ENCODE measurements at places on chromosomes 16 and 17.

DNA sequence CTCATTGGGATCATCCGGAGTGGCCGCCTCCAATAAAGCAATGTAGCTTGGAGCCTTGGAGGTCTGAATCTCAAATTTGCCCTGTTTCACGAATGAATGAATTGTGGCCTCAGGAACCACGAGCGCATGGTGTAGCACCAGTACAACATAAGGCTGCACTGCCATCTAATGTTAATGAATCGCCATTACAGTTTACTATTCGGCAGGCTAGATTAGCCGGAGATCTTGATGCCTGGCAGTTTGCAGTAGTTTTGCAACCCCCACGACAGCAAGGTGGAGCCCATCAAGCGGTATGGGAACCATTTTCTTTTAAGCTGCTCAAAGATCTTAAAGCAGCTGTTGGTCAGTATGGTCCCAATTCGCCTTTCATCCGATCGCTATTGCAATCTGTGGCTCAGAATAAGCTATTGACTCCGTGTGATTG lies 18.8 kb downstream of the ALOX15B start:
- no peak for DNase-seq

- DNase-seq = no peak
Observed at GRCh38 chr16:22123759-22124490, 31.6 kb downstream of the VWA3A start.

DNA sequence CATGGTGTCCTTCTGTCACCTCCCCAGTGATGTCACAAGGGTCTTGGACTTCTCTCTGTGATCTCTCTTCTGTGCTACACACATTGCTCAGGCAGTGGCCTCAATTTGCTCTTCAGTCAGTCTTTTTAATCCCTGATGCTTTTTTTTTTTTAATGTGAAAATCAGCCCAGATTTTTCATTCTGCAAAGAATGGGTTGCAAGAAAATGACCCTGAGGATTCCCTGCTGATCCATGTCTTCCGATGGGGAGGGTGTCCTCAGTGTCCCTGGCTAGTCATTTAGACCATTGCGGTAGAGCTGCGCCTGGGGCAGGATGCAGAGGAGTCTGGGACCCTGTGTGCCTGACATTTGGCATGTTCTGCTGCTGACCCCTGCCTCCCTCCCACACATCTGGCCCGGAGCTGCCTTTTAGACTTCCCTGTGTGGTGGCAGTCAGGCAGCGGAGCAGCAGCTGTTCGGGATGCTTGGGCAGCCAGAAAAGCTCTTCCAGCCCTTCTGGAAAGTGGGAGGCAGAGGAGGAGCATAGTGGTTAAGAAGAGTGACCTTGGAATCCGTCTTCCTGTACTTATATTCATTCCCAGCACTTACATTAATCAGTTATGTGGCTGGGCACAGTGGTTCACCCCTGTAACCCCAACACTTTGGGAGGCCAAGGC lies 12.3 kb downstream of the GPT2 start:
- no peak for DNase-seq

DNA sequence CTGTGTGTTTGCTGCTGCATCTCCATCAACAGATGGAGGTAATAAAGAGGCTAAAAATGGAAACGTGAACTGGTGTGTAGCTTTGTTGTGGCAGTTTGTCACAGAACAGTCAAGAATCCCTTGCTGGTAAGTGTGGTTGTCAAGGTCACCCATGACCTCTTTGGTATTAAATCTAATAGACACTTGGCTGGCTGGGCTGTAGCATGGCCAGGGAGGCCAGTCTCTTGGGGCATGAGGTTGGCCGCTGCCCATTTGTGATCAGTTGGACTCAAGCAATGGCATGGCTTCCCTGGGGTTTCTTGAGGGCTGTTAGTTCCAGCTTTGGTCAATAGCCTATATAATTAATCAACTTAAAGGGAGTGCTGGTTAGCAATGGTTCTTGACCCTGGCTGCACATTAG lies 14.8 kb upstream of the HS3ST2 start:
- DNase-seq = no peak

GRCh38 chr17:33421933-33422332 lies 128.8 kb upstream of the ASIC2 start:
- no peak for DNase-seq

GRCh38 chr16:49780433-49780832 lies 75.5 kb downstream of the ZNF423 start:
- DNase-seq = no peak

DNA sequence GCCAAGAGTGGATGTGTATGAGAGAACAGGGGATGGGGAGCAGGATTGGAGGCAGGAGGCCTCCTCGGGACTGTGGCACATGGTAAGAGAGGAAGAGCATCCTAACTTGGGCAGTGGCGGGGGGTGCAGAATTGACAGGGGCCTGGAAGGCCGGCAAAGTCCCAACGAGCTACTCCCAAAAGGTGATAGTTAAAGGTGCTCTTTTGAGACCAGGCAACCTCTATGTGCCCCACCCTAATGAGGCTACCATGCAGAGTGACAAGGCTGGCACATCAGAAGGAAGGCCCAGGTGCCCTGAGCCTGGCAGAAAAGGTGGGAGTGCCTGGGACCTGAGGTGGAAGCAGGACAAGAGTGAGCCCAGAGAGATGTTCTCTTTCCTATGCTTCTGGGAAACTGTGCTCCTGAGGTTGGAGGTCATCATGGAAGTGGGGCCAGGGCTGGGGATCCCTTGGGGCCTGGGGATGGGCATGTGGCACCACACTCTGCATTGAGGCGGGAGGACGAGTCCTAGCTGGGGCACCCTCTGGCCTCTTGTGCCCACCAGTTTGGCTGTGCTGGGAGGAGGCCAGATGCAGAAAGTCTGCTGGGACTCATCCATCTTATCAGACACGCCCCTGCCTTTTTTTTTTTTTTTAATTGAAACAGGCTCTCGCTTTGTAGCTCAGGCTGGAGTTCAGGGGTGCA lies 5.9 kb downstream of the RAB11FIP4 start:
- no peak for DNase-seq

DNA sequence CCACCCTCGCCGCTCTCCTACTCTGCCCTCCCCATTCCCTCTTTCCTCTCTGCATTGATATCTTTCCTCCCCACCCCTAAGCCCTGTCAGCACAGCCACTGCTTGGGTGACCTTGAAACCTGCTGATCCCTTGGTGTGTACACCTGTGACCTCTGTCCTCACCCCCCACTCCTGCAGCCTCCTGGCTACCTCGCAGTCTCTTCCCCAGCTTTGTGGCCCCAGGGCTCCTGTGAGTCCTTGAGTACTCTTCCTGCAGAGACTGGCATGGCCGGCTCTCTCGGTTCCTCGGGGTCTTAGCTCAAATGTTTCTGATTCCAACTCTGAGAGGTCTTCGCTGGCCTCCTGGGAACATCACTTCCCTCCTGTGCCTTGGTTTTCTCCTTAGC lies 31.7 kb downstream of the ADCY7 start:
- no peak for DNase-seq

GRCh38 chr16:88653101-88653500 lies 2.2 kb upstream of the CYBA start:
- no peak for DNase-seq

DNA sequence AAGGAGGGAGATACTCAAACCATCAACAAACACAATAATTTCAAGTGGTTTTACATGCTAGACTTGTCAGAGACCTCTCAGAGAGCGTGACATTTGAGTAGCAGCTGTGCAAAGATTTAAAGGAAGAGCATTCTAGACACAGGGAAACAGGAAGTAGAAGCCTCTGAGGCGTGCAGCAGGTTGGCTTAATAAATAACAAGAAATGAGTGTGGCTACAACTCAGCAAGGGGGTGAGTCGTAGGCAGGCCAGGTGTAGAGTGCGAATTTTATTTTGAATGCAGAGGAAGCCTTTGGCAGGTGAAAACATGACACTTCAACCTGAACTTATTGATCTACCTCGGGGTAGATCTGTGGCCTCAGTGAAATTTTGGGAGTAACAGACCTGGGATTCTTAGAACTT lies 73.2 kb upstream of the MRTFB start:
- no peak for DNase-seq

DNA sequence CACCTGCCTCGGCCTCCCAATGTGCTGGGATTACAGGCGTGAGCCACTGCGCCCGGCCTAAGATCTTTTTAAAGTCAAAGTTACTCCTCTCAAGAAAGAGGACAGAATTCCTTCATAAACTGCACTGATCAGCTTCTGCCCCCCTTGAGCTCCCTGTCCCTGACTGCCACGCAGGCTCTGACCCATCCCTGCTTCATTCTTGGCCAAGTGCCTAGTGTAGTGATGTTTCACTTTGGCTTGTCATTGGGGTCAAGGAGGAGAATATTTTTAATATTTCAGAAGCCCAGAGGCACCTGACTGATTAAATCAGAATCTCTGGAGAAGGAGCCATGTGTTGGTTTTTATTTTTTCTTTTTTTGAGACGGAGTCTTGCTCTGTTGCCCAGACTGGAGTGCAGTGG lies 9.1 kb downstream of the MRM1 start:
- no peak for DNase-seq

DNA sequence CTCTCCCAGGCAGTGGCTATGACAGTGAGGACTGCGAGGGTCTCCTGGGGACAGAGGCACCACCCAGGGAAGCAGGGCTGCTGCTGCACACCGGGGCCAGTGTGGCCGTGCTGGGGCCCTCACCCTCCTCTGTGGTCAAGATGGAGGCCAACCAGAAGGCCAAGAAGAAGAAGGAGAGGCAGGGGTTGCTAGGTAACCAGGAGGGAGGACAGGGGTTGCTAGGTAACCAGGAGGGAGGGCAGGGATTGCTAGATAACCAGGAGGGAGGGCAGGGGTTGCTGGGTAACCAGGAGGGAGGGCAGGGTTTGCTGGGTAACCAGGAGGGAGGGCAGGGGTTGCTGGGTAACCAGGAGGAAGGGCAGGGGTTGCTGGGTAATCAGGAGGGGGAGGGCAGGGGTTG lies 55.2 kb downstream of the ACTG1 start:
- DNase-seq = no peak

Measured in GM04503 (cell line).